ENCODE measurements at places on chromosomes 4 and X.
A peak's percentile ranks its signal among the peaks of the same experiment; 100 is the strongest.

GRCh38 chrX:20354505-20354904, 87.8 kb upstream of the RPS6KA3 start:
- peak; percentile 12 for DNase-seq

DNA sequence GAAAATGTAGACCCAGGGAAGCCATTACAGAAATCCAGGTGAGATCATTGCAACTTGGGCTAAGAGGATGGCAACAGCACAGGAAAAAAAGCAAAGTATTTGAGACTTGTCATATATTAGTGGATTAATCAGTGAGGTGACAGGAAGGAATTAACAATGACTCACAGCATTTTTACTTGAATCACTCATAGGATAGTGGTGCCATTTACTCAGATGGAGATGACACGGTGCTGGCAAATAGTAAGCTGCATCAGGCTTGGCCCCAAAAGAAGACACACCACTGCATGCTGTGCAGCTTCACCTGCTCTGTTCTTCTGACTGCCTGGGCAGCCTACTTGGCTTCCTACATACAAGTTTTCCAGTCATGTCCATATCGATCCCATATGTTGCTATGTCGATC, 144.8 kb downstream of the FRYL start:
- peak; percentile 52 for DNase-seq

DNA sequence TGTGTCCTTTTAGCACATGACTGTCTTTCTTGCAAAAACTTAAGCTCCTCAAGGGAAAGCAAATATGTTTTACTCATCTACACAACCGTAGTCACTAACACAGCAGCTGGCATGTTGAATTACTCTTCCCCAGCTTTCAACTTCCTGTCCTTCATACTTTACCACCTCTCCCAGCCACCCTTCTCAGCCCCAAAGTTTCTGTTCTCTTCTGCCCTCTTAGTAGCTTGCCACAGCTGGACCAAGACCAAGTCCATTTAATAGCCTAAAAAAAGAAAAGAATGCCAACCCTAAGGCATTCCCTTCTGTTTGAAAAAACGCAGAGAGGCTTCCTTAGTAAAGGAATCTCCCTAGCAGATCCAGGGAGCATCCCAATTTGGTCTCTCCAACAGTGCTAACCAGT, 36.8 kb downstream of the SRPX2 start:
- DNase-seq = no peak

- DNase-seq = no peak
These were observed 61.3 kb downstream of the NPNT start for GRCh38 chr4:105956569-105956968.

DNA sequence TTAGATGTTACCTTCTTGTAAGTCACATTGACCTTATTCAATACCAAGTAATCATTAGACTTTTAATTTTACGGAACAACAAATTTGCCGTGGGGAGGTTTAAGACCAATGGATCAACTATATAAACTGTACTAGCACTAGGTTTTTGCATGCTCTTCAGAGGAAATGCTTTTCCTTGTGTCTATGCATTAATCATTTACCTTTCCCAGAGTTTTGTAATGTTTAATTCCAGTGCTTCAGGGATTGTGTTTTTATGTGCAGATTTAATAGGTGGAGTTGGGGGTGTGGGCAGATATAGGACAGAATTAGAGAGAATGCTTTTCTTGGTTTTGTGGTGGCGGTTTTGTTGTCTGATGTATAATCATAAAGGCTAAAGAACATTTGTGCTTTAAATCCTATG, 76.0 kb upstream of the SMARCA5 start:
- no peak for DNase-seq

- no peak for DNase-seq
These were observed 1.6 kb downstream of the OPRPN start for GRCh38 chr4:70399319-70399718.

DNA sequence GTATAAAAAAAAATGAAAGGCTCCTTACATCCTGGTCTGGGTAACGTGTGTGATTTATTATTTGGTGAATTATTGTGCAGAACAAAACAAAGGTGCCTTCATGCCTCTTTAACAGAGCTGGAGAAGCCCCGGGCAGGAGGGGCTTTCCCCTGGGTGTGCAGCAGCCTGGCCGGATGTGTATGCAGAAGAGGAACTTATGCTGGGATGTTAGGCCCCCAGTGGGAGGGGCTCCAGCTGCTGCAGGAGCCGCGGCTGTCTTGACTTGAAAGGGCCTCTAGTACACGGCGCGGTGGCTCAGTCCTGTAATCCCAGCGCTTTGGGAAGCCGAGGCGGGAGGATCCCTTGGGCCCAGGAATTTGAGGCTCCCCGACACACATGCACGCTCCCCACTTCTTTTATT, 16.0 kb downstream of the CCNQ start:
- peak; percentile 58 for DNase-seq

DNA sequence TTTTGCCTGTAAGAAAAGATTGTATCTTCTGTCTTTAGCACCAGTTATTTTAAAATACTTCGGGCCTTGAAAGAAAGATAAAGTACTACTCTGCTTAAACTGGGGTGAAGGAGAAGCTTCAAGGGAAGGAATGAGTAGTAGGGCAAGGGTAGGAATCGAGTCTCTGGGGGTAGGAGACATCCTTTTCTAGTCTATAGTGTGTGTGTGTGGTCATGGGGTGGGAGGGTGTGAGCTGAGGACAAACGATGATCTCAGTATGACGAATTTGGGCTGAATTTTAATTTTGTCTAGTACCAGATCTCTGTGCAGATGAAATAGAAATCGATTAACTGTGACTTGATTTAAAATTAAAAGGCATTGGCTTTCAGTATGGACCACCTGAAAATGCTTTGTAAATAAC, 3.3 kb upstream of the MYOZ2 start:
- no peak for DNase-seq

GRCh38 chrX:136954930-136955329, 74.4 kb upstream of the RBMX start:
- DNase-seq = peak; percentile 14

GRCh38 chr4:87100168-87100567, 120.2 kb downstream of the KLHL8 start:
- no peak for DNase-seq

GRCh38 chr4:17265139-17265538, 246.8 kb downstream of the QDPR start:
- no peak for DNase-seq

DNA sequence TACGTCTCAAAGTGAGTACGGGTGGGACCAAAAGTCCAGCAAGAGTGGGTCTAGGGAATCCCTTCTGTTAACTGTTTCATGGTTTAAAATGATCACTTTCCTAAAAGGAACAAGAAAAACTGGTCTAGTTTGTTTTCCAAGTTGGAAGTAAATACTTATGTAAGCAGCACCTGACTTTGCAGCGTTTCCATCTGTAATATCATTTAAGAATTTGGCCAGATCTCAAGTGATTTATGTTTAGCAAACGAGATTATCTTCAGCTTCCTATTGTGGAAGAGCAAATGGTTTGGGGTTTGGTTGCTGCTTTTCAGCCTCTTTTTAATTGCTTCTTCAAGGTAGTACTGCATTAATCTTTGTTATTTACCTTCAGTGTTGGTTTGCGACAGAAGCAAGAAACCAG, 50.4 kb downstream of the FHIP1A start:
- no peak for DNase-seq

DNA sequence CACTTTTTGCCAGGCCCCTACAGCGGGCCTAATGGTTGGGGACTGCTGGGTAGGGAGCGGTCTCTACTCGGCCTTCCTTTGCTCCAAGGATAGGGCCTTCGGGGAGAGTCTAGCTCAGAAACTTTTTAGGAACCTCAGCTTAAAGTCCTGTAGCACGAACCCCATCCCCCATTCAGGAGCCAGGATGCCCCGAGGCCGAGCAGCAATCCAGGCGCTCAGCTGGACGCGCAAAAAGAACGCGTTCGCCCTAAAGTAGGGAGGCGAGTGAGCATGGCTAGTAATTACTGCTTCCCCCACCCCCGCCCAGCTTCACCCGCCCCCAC, 9.7 kb downstream of the POU4F2 start:
- DNase-seq = no peak

DNA sequence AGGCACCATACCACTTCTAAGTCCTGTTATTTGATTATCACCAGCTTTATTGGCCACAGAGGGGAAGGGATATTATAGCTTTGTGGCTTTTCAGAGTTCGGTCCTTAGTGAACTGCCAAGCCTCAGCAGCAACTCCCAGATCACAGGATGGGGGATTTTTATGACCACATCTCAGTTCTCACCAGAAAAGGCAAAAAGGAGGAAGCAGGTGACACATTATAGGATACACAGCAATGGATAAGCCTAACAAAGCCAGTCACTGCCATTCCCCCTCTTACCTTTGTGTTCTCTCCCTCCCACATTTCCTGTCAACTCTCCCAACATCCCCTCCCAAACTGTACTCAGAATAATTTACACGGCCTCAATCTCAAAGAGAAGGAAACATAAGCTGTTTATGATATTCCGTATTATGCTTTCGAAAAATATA, 142.8 kb downstream of the MGST2 start:
- no peak for DNase-seq

- DNase-seq = no peak
These were observed 34.5 kb downstream of the STBD1 start for GRCh38 chr4:76341063-76341462.

DNA sequence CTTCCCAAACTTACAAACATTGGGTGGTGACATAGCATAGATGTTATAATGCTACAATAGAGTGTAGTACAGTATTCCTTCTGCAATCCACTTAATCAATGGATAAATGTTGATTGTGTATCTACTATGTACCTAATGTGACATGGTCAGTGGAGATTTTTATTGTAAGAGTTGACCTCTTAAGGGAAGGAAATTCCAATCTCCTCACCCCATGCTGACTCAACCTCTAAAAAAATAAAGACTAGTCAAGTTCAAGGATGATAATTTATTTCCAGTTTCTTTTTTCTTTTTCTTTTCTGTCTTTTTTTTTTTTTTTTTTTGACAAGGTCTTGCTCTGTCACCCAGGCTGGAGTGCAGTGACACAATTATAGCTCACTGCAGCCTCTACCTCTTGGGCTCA, 206.5 kb upstream of the STS start:
- DNase-seq = no peak

- DNase-seq = no peak
These were observed 14.1 kb upstream of the CA5B start for GRCh38 chrX:15723887-15724517.

Data from CD4-positive, alpha-beta T cell treated with Interleukin-2 at 100 ng/mL for 4 hours (primary cell).